HEK293T (cell line): ENCODE measurements at places on chromosomes 5 and 9.

GRCh38 chr5:143119291-143119769, 284.2 kb downstream of the NR3C1 start:
- DNase-seq = no peak

- no peak for DNase-seq
Observed at GRCh38 chr5:91079037-91079436, 304.1 kb downstream of the ARRDC3 start.

GRCh38 chr9:120481248-120481647, 98.7 kb downstream of the CDK5RAP2 start:
- DNase-seq = no peak

DNA sequence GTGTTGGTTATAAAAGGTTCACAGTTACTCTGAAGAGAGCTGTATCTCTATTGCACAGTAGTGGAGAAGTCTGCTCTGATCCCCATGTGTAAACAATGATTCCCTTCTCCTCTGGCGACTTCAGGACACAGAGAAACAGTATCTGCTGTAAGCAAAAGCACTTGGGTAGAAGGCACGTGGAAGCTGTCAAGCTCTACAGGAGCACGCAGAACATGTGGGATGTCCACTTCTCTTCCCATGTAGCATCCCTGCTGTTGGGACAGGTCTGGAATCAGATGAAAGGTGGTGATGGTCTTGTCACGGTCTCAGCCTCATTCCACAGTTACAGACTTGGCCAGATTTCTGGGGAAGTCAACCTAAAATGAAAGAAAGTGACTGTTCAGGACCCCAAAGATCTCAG, 9.4 kb upstream of the MAPK9 start:
- no peak for DNase-seq

GRCh38 chr5:54229041-54229780, 81.2 kb downstream of the ARL15 start:
- peak; percentile 57 for DNase-seq

- no peak for DNase-seq
Observed at GRCh38 chr5:9667906-9668305, 37.8 kb upstream of the TAS2R1 start.

- DNase-seq = no peak
Observed at GRCh38 chr5:149298842-149299404, 27.3 kb downstream of the AFAP1L1 start.

DNA sequence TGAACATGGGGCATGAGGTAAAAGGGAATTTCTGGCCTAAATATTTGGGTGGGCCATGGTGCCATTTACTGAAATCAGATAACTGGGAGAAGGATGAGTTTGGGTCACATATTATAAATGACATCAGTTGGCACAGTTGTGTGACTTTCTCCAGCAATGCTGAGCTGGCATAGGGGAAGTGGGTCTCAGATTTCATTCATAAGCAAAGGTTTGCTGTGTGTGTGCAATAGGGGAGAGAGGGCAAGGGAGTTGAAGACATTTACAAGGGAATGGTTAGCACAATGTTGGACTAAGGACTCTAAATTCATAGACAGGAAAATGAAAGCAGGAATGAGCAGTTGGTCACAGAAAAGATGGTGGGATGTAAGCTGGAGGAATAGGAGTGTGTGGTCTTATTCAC, 47.8 kb upstream of the KLF9 start:
- DNase-seq = no peak
